MCF 10A (cell line): ENCODE measurements at places on chromosomes 6 and 20.

GRCh38 chr6:169618526-169619490 lies 83.0 kb downstream of the WDR27 start:
- DNase-seq, result peak; percentile 41

GRCh38 chr6:82869493-82869892 lies 196.1 kb downstream of the UBE3D start:
- no peak for DNase-seq

DNA sequence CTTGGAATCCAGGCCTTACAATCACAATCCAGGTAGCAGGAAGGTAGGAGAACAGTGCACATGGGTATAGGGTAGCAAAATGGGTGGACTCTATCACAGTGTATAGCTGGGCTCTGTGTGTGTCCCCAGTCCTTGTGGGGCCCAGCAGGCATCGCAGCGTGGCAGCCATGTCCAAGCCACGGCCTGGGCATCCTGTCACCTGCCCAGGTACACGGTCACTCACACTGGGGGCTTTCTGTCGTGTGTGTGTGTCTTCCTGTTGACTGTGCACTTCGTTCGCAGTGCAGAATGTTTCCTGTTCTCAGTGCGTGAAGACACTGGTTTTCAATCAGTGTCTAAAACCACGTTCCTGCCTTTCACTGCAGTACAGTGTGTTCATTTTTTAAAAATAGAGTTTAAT lies 523.2 kb upstream of the JARID2 start:
- DNase-seq, result no peak

DNA sequence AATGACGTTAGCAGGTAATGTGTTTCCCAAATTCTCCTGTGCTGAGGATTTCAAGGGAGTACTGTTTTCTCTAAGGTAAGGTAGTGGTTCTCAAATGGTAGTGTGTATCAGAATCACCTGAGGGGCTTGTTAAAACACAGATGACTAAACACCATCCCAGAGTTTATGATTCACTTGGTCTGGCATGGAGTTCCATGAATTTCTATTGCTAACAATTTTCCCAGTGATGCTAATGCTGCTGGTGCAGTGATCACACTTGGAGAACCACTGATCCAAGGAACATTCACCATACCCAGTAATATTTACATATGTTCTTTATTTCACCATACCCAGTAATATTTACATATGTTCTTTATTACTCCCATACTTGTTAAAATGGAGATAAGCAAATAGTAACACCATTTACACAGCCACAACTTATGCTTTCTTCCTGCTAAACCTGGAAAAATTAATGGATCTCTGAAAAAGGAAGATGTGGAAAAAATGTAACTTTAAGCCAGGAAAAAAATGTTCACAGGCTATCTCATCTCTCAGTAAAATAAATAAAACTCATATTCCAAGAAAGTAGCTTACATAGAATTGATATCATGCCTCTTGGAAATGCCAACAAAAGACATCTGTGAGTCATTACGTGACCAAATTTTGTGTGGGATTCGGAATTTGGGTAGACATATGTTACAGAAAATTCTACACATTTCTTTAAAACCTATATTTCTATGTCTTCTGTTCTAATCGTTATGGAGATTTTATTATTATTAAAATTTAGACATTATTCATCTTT lies 129.5 kb downstream of the MMUT start:
- peak; percentile 6 for DNase-seq

DNA sequence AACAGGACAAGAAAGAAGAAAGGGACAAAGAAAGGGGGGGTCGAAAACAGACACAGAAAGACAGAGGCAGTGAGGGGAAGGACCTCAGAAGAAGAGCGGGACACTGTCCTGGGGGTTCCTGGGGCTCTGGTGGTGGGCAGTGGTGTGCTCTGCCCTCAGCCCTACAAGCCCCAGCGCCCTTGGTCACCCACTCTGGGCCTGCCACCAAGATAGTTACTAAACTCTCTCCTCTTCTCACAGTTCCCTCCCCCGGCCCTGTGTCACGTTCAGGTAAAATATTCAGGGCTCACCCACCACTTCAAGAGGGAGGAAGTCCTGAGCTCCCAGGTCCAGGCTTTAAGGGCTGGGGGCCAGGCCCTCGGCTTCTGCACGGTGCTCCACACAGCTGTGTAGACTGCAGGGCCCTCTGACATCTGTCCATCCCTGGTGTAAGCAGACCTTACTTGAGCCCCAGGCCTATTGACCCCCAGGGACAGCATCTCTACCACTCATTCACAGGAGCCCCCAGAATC lies 87.4 kb downstream of the MRPL14 start:
- DNase-seq, result no peak

DNA sequence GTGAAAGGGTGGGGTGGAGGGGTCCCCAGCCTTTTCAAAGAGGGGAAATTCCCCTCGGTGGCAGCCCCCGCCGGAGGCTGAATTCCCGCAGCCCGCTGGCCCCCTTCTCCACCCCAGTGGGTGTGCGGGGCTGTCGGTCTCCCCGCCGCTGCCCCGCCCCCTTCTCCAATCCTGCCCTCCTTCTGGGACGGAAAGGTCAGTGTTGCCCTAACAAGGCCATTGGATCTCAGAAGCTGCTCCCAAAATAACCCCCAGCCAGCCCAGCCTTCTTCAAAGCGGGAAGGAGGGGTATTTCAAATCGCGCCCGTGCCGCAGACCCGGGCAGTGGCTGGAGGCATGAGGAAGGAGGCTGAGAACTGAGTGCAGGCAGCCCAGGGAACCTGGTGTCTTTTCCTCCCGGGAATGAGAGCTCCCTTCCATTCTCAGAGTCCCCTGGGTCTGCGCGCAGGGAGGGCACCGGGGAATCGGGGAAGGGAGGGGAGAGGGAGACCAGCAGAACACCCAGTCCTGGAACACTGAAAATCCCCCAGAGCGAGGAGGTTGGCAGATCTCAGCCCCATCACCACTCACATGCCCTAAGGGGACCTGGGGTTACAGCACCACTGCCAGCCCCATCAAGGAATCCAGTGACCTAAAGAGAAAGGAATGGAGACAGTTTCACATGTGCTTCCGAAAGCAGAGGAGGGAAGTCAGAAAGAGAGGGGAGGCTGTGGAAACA lies at the start of gene JPH2:
TSS of gene JPH2 (minus strand) at position 135 of the 718 bp plus-strand sequence. CDS start 483 bp downstream, outside the sequence.
- peak; percentile 92 for DNase-seq

GRCh38 chr6:63904650-63905248 lies 269.1 kb downstream of the PHF3 start:
- DNase-seq, result peak; percentile 35

GRCh38 chr6:35624341-35625070 lies 64.2 kb downstream of the FKBP5 start:
- DNase-seq, result no peak

DNA sequence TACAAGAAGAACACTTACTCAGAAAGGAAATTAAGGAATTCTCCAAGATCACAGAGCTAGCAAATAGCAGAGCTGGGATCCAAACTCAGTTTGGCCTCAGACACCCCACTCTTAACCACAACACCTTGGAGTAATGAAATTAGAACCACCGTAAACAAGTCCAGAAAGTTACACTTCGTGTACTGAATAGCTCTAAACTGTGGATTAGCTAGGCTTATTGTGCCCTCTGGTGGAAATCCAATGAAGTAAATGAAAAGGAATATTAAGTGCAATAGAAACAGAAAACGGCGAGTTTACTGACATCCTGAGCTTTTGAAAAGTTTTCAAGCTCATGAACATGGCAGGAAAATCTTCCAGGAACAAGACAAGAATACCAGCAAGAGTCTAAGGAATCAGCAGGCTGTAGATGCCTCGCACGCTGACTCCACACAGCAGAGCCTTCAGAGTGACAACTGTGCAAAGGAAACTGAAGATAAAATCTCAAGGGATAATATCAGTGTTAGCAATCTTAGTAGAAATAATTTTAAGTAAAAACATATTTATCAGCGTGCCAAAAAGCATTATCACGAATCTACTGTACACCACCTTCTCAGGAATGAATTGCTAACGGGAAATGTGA lies 34.6 kb downstream of the FBXO5 start:
- DNase-seq, result peak; percentile 71

- no peak for DNase-seq
Observed at GRCh38 chr20:60883496-60883895, 368.6 kb upstream of the CDH4 start.

DNA sequence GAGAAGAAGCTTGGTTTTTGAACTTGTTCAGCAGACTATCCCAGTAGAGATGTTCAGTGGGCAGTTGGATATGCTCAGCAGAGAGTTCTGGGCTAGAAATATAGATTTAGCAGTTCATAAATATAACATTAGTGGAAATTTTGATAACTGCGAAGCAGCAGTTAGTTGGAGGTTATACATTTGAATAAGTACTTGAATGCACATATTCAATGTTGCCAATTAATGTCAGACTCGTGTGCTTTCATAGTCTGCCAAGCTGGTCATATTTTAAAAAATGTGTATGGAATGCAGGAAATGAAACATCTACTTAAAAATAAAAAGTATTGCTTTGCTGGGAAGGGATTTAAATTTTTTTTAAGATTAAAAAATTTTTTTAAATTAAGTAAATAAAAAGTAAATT lies 92.5 kb upstream of the E2F3 start:
- DNase-seq, result no peak

- DNase-seq, result peak; percentile 71
Observed at GRCh38 chr6:132797951-132798868, at the start of gene SLC18B1. SLC18B1 (minus strand) TSS chr6:132798637; CDS start chr6:132798456, 181 bp downstream.

GRCh38 chr20:44807051-44807683 lies 3.2 kb downstream of the RIMS4 start:
- DNase-seq, result no peak

- peak; percentile 36 for DNase-seq
Observed at GRCh38 chr6:54802775-54803634, 43.6 kb upstream of the FAM83B start.

- DNase-seq, result no peak
Observed at GRCh38 chr20:36777576-36777975, 4.0 kb upstream of the DSN1 start.

DNA sequence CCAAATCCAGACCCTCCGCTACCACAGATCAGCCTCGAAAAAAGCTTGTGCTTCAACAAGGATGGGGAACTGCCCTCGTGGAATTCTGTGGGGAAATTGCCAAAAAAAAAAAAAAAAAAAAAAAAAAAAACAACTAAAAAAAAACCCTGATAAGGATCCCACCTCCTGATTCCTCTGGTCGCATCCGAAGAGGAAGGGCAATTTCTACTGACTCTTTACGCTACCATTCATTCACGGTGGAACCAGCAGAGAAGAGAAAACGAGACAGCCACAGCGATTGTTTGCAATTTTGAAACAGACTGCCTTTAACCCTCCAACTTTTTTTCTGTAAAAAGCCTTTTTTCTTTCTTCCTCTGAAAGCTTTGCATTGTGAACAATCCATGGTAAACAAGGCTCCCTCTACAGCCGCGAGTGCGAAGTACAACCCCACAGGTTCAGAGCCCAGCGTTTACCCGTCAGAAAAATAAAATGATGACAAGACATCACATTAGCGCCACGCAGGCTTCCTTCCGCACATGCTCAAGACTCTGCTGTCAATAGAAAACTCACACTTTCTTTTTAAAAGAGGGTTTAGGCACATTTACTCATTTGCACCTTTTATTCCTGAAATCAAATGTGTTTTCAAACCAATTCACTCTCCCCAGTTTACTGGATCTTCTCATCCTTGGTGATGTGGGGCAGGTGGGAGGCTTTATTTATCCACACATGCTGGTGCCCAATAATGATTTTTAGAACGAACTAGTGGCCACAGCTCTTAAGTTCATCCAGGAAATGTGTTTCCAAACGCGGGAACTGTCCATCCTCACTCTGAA lies 100.0 kb downstream of the NOL4L start:
- peak; percentile 79 for DNase-seq

DNA sequence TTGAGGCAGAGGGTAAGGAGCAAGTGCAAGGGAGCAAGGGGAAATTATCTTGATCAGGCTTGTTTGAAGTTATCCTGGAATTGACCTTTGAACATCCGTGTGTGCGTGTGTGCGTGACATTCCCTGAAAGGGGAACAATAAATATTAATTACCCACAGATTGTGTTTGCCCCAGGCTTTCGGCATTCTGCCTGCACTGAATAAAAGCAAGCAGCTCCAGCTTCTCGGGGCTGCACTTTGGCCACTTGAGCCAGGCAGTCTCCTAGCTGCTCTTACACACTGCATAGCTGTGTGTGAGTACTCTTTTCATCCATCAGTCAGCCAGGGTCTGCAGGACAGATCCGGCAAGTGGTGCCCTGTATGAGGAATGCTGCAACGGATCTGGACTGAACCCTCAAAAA lies 107.7 kb upstream of the BTN3A2 start:
- no peak for DNase-seq

GRCh38 chr6:33848484-33848883 lies 44.7 kb upstream of the MLN start:
- no peak for DNase-seq

DNA sequence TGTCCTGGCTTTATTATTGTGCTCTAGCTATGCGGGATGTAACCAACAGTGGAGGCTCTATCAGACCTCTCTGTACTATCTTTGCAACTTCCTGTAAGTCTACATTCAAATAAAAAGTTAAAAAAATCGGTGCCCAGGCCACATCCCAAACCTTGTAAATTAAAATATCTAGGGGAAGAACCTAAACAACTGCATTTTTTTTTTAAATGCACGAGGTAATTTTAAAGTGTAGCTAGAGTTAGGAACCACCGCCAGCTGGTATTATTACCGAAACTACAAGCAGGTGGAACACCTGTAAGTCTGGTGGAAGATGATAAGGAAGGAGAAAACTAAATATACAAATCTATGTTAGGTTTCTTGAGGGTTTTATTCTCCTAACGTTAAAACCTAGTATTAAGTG lies 34.5 kb upstream of the ID4 start:
- no peak for DNase-seq

DNA sequence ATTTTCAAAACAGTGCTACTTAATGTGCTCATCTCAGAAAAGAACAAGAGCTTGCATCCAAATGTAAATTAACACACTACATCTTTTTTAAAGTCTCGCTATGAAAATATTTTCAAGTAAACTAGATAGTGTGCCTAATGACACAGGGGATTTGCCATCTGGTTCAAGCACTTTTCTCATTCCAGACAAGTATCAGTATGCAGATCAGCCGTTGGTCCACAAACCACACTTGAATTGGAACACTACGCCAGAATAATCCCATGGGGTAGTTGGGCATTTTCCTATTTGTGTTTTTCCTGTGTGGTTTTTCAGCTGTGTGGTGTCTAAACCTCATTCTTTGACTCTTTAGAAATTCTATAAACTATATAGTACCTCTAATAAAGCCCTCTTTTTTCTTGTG lies 256.2 kb downstream of the EPHA7 start:
- DNase-seq, result no peak

DNA sequence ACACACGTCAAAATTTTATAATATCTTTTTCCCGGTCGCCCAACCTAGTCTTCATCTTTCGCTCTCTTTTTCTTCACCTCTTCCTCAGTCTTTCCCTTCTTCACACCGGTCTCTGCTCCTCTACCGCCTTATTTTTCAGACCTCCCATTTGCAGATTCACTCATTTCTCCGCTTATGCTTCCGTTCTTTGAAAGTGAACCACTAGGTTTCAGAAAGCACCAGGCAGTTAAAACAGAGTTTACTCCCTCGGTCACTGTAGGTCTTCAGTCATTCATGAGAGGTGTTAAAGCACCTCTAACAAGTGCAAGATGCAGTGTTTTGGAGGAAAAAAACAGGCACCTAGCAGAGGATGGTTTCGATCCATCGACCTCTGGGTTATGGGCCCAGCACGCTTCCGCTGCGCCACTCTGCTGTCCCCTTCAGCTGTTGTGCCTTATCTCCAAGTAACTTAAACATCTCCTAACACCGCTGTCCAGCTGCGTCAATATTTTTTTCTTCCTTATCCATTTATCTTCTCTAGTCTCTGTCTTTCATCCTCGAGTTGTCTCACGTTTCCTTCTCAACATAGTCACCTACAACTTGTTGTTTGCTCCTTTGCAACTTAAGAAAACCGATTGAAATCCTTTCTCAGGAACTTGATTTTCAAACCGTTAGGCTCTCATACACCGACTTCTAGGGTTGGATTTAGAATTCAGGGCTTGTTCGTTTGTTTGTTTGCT lies 119.7 kb upstream of the ZNF184 start:
- peak; percentile 82 for DNase-seq
